ENCODE measurements at places on chromosomes 5 and 9.

DNA sequence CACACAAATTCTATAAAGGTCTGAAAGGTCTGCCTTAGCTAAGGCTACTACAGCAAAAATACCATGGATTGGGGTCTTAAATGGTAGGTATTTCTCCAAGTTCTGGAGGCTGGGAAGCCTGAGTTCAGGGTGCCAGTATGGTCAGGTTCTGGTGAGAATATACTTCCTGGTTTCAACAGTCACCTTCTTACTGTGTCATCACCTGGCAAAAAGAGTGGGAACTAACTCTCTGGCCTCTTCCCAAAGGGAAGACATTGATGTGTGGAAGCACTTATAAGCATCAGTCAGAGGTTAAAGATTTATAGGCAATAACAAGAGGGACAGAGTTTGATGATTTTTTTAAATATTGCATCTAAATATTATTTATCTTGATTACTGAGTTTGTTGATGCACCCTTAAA is 53.0 kb downstream of the ZNF622 start:
- no peak for DNase-seq

DNA sequence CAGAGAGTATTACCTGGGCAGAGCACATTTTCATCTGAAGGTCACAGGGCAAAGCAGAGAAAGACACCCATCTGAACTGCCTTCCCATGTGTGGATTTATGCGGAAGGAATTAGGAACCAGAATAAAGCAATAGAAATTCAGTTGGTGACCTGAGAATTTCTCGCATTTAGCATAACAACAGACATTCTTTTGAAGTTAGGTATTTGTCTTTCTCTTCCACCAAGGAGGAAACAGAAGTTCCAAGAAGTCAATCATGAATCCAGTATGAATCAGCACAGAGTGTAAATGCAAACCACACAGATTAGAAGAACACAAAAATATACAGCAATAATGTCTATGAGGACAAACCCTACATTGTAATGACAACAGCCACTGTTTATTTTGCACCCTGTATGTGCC is 515.2 kb upstream of the BRINP1 start:
- no peak for DNase-seq

GRCh38 chr9:70133253-70134208 is 89.9 kb downstream of the MAMDC2 start:
- no peak for DNase-seq

DNA sequence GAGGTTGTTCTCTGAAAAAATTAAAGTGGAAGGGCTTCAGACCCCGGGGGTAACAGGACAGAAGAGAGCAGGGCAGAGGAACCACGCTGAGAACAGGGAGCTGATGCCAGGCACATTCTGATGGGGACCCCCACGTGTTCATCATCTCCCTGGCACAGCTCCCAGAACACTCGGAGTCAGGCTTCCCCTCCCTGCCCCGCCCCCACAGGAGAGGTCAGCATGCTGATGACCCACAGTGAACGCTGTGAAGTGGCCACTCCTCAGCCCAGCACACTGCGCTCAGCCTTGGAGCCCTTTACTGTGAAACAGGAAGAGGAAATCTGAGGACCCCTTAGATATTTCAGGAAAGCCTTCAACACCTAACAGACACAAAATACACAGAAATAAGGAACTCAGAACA is 16.4 kb downstream of the RETREG1 start:
- DNase-seq: no peak

GRCh38 chr9:134299883-134300282 is 26.4 kb upstream of the RXRA start:
- DNase-seq: no peak

GRCh38 chr9:34311499-34312185 is 17.4 kb downstream of the KIF24 start:
- DNase-seq: no peak

DNA sequence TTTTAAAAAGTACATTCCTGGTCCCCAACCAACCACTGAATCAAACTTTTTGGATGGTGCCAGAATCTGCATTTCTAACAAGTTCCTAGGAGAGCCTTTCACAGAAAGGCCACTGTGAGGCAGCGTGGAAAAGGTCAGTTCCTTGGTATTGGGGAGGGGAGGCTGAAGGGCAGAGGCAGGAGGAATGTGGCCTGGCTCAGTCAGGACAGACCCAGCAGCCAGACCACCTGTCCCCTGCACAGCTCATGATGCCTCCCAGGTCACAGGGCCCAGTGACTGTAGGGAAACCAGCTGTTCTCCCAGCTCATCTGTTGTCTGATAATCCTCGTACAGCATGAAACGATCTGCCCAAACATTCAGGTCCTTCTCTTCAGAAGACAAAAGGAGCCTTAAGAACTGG is 132.9 kb downstream of the LHFPL2 start:
- no peak for DNase-seq

- DNase-seq: no peak
Observed at GRCh38 chr9:126673689-126674364, 60.1 kb downstream of the LMX1B start.

GRCh38 chr5:59955241-59955640 is 61.7 kb upstream of the PDE4D start:
- DNase-seq: no peak

GRCh38 chr9:100160021-100160420 is 61.0 kb downstream of the INVS start:
- DNase-seq: no peak

DNA sequence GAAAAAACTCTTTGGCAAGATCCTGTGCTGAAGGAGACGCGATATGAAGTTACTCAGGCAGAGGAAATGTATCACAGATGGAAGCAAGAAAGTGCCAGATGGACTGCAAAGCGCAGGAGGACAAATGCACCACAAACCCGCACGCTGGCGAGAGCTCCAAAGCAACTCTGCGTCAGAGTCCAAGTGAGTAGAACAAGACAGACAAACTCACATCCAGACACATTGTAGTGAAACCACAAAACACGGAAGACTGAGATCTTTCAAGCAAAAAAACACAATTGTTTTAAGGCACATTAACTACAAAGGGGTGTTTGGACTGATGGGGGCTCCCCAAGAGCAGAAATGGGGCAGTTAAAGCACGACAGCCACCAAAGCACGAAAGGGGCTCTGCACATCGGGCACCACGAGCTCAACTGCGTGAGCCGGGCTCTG is 39.2 kb upstream of the NKD2 start:
- DNase-seq: no peak

DNA sequence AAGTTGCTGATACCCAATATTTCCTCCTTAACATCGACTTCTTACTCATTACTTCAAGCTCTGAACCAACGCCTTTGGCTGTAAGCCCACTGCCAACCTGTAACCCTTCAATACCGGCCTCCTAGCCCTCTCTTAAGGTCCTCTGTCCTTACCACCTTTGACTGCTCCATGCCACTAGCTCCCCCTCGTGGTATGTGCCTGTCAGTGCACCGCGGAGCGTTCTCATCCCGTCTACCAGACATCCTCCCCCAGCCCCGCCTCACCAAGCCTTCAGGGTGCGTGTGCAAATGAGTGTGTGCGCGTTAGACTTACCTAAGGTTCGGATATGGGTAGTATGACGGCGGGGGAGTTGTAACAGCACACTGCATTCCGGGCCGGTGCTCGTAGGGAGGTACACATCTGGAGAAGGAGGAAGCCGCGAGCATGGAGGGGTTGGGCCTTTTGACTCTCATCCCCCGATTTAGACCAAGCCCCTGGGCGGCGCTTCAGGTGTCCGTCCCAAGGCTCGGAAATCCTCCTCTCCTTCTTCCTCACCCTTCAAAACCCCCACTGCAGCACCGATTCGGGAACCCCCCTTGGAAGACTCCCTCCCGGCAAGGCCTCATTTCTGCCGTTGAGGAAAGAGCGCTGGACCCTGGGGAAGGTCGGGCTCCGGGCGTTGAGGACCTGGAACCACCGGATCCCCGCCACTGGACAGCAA is 2.8 kb upstream of the MYORG start:
- DNase-seq: peak; percentile 22

DNA sequence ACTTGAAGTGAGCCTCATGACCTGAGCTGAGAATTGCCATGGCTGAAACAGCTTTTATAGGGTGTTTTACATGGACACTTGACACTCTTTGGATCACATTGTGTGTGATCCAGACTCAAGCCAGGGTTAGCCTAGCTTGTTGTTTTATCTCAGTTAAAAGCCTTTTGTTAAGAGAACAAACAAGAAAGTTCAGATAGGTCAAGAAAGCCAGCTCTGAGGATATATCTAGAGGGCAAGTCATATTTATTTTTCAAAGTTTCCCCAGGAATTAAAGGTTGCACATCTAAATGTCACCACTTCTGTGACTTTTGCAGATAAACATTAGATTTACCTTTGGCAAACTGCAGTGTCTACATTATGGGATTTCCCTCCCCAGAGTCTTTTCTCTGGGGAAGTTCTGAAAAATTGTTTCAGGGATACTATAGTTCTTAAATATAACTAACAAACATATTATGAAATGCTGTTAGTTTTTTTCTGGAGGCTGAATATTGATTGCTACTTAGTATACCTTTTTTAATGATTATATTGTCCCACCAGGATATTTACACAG is 134.5 kb downstream of the C9orf152 start:
- DNase-seq: no peak

DNA sequence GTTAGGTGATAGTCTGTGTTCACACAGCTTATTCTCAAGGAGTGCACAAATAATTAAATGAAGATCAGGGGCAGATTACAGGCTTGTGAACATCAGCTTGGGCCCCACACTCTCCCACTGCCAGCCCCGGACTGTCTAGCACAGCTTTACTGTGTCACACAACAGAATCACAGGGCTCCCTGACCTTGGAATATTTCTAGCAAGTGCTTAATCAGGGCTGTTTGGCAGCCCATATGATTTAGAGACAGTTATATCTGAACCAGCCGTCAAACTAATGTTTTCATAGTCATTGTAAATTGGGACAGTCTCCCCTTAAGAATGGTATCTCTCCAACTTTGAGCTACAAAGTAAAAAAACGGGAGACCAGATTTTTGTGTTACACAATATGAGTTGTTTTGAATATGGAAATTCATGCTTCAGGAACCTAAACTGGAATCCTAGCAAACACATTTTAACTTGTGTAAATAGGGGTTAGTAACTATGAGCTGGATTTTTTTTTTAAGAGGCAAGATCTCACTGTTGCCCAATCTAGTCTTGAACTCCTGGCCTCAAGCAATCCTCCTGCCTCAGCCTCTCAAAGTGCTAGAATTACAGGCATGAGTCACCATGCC is 517.6 kb downstream of the BNC2 start:
- DNase-seq: no peak

- no peak for DNase-seq
Observed at GRCh38 chr5:43396762-43397304, 15.4 kb downstream of the CCL28 start.

GRCh38 chr9:77773381-77773780 is 125.3 kb upstream of the GNA14 start:
- no peak for DNase-seq

GRCh38 chr9:15156241-15156640 is 150.8 kb downstream of the TTC39B start:
- DNase-seq: no peak

DNA sequence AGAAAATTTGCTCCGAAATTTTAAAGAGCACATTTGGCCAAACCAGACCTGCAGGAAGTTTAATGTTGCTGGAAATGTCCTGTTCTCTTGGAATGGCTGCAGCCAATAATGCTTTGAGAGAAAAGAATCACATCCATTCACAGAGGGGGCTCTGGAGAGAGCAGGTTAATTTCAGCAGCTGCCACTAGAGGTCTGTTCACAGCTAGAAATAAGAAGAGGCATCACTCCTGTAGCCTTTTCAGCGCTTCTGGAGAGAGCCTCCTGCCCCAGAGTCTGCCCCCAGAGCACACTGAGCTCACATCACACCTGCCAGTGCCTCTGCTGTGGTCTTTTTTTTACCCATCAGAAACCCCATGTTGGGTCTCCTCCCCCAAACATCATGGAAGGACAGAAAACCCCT is 124.8 kb upstream of the RAD23B start:
- DNase-seq: no peak

- no peak for DNase-seq
Observed at GRCh38 chr5:40378396-40379177, 301.1 kb upstream of the PTGER4 start.

DNA sequence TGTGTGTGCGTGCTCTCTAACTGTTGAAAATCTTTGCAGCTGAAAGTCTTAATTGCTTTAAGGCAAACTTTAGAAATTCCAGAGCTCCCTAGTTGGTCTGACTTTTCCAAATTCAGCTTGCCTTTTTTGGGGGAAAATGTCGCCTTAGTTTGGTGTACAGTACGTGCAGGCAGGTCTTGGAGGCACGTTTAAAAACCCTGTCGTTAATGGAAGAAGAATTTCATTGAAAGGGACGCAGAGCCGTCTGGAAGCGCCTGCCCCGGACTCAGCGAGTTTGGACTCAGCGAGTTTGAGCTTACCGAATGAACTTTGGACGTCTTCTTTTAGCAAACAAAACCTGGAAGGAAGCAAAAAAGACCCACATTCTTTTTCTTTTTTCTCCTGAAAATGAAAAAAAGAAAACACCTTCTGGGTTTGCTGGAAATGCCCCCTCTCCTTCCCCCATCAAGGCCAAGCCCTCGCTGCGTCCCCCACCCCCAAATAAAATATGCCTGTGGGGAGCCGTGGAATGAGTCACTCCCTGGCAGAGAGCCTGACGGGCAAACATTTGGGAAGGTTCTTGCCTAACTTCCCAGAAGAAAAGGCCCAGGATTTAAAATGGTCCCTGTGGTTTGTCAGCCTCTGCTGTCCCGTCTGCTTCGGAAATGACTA is 1.5 kb downstream of the NEK6 start:
- no peak for DNase-seq

DNA sequence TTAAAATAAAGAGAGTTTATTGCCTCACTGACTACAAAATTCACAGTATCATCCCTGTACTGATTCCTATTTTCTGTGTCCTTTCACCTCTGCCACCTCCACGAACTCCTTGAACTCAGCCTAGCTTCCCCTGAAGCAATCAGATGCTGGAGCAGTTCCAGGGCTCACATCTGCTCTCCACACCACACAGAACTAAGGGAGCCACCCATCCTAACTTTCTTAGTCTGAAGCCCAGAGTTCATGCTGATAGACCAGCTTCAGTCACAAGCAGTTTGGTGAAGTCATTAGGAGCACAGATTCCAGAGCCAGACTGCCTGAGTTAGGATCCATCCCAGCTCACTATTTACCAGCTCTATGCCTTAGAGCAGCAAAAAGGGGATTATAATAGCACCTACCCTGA is 15.6 kb upstream of the EPB41L4A start:
- no peak for DNase-seq

DNA sequence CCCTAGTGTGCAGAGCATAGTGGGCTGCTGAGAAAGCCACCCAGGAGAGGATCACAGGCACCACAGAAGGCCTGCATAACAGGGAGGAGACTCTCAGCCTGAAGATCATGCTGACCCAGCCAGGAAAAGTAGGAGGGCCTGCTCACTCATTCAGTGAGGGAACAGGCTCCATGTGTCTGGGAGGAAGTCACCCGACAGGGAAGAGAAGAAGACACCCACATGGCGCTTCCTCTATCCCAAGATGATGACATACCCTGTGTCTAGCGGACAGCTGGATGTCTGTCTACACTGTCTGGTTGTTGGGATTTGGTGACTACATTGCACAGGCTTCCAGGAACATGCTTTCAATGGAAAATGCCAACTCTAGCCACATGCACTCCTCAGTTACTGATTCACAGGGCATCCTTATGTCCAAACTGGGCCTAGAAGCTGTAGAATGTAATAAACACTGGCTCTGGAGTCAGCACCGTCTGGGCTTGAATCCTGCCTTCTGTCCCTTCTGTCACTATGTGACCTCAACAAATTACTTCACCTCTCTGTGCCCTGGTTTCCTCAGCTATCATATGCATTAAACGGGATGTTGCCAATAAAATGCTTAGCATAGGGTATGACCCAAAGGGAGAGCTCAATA is 47.6 kb downstream of the KLHL3 start:
- no peak for DNase-seq

All from GOT3 (cell line).